ENCODE measurements at places on chromosomes 11 and 22.

DNA sequence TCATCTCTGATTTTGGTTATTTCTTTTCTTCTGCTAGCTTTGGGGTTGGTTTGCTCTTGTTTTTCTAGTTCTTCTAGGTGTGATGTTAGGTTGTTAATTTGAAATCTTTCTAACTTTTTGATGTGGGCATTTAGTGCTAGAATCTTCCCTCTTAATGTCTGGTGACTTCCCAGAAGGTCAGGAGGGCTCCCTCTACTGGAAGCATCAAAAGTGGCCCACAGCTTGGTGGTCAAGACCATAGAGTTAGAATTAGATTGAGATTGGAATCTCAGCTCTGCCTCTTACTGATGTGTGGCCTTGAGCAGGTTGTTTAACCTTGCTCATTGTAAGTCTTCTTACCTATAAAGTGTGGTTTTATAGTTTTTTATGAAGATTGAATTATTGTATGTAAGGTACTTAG, 99.3 kb downstream of the FDX1 start:
- DNase-seq = no peak

- no peak for DNase-seq
Measured at GRCh38 chr11:76674517-76675400, 4.2 kb upstream of the LRRC32 start.

DNA sequence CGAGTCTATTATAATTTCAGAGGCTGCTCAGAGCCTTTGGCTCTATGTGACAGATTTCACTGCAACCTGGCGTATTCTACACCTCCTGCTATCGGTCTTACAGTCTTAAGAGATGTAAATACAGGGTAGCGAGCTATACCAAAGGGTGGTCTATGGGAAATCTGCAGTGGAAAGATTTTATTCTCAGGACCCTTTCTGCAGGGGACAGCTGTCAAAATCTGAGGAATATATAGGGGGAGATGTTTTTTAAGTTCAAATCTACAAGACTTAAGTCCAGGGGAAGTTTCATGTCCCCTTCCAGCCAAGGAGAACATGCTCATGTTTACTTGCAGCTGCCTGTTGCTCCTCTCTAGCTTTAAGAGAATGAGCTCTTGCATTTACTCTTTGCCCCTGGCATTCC, 62.7 kb downstream of the MICAL2 start:
- no peak for DNase-seq

- no peak for DNase-seq
Measured at GRCh38 chr11:130145311-130145812, 14.2 kb upstream of the ST14 start.

GRCh38 chr22:29113319-29113718, 40.5 kb downstream of the KREMEN1 start:
- no peak for DNase-seq

- no peak for DNase-seq
Measured at GRCh38 chr11:73405146-73405510, 28.9 kb downstream of the RELT start.

DNA sequence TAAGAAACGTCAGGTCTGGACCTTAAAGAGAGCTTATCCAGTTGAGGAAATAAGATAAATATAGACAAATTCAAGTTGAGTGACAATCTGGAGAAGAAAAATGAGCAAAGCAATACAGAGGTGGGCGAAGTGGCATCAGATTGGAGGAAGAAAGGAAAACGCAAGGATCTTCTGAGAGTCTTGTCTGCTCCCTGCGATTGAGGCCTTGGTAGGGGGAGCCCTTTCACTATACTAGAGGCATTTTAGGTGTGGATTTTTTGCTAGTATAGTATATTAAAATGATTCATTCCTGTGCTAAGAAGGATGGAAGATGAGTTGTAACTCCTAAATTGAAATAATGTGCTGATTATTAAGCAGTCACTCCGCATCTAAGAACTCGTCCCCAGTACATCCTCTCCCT, 8.1 kb downstream of the NUP50 start:
- no peak for DNase-seq

GRCh38 chr11:46729110-46730027, 10.4 kb downstream of the F2 start:
- DNase-seq = no peak

- no peak for DNase-seq
Measured at GRCh38 chr11:123006860-123007542, 25.4 kb upstream of the BSX start.

DNA sequence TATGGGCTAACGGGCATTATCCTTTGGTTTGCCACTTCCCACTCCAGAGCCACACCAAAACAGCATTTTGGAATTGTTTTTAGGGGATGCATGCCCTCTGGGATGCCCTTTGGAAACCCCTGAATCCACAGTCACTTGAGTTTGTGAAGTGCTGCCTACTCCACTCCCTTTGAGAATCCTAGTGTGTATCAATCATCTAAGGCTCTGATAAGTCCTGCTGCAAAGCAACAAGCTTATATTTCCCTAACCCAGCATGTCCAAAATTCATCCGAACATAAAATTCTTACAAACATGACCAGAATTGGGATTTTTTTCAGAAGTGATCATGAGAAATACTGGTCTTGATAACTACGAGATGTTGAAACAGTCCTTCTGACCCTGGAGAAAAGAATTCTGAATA, 387.9 kb downstream of the MN1 start:
- DNase-seq = no peak

- no peak for DNase-seq
Measured at GRCh38 chr11:117229931-117230285, 2.0 kb downstream of the PCSK7 start.

DNA sequence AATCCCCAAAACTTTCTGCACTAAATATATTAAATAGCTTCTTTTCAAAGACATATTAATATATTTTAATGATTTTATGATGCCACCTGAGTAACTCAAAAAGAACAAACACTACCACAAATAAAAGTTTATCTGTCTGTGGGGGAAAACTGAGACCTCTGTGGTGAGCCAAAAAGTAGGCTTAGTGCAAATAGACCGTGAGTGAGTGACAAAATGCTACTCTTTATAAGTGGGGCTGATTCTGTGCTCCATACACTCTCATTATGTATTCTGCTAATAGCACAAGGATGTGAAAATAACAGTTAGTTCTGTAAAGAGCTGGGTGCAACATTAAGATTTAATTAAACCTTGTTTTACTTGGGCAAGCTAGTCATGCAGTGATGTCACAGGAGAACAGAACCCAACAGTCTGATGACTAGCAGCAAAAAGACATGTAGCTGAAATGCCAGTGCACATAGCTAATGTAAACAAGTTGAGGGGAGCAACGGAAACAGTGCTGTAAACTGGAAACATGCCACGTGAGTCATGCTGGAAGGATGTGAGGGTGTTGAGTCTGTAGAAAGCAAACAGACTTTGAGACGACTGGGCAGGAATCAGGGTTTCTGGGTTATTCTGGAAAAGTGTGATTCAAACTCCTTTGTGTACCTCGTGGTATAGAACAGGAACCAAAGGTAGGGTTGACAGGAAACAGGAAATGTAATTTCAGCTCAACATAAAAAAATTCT, 1130.4 kb downstream of the LRRC4C start:
- DNase-seq = peak; percentile 29

GRCh38 chr11:106398502-106399075, 321.1 kb downstream of the AASDHPPT start:
- no peak for DNase-seq

- no peak for DNase-seq
Measured at GRCh38 chr11:70747285-70747684, 349.0 kb downstream of the CTTN start.

DNA sequence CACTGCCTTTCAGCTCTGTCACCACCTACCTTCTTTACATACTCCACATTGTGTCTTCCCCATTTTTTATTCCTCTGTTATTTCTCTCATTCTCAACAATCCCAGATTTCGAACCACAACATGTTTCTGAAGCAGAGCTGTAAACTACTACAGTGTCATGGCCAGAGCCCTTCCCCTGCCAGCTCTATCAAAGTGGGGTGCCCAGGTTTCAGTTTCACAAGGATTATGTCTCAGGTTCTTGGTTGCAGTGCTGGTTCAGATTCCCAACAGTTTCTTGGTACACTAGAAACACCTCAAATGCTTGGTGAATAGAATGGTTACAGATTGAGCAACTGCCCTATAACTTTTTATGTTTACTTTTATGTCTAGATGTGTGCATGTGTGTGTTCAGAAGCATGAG, 172.7 kb upstream of the MTNR1B start:
- DNase-seq = no peak

DNA sequence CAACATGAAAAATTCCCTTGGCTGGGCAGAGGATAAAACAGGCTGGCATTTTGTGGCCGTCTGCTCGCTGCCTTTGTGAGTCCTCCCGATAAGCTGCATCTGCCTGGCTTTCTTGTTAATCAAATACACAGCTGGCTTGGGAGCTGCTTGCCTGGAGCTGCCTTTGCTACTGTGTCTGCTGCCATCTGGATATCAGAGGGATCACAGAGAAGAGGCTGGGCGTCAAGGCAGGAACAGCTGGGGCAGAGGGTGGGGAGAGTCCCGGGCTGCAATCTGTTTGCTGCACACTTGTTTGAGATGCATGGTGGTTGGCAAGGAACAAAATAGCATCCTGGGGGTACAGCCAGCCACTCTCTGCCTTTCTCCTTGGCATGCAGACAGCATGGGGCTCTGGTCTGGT, 36.0 kb downstream of the COMMD9 start:
- DNase-seq = no peak

DNA sequence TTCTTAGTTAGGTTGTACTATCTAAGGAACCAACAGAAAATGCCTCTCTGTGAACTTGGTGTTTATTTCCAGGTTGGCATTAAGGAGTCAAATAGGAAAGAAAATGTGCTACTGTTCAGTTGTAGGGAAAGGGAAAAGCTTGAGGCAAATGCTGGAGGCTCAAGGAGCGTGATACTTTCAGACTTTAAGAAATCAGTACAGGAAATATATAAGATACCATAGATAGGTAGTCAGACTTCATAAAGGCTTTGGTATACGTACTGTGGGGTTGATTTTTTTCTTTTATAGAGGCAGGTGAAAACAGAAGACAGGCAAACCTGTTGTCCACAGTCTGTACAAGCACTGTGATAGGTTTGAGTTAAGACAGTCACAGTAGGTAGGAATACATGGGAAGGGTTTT, 30.8 kb downstream of the EP300 start:
- no peak for DNase-seq

- DNase-seq = no peak
Measured at GRCh38 chr22:36660510-36660840, 43.1 kb downstream of the CACNG2 start.

DNA sequence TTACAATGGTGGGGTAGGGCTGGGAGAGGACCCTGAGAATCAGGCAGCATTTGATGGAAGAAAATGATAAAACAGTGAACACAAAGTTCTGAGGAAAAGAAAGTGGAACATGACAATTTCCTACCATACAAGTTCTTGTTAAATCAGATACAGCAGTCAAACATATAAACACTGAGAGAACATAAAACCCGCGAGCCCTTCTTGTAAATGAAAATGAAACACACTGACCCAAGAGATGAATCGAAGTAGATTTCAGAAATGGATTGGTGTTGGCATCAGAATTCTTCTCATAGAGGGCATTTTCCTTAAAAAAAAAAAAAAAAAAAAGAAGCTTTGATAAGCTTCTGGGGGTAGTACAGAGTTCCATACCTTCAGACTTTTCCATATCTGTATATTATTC, 134.7 kb upstream of the TMEM45B start:
- no peak for DNase-seq

- DNase-seq = no peak
Measured at GRCh38 chr11:9263840-9264315, 1.3 kb downstream of the DENND5A start.

DNA sequence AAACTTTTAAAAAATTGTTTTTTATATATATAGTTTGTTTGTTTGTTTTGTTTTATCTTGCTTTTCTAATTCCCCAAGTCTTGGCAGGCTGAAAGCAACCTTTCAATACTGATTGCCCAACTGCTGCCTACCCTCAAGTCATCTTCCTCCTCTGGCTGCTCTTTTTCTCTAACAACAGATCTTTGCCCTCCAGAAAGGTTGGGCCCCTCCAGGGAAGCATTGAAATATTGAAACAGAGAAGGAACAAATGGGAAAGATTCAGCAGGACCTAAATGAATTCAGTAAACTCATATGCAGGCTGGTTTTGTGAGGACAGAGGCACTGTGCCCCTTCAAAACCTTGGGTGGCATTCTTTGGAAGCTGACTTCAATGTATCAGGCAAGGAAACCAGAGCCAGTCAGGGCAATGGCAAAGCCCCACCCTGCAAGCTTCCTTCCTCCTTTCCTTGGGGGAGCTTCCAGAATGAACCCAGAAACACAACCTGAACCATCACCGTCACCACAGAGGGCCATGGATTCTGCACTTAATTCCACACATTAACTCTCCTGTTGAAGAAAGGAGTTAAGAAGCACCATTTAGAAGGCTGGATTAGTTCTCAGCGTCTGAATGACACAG, 815 bp upstream of the MS4A6A start:
- DNase-seq = no peak

GRCh38 chr11:12174477-12175143, 64.2 kb downstream of the MICAL2 start:
- DNase-seq = no peak

DNA sequence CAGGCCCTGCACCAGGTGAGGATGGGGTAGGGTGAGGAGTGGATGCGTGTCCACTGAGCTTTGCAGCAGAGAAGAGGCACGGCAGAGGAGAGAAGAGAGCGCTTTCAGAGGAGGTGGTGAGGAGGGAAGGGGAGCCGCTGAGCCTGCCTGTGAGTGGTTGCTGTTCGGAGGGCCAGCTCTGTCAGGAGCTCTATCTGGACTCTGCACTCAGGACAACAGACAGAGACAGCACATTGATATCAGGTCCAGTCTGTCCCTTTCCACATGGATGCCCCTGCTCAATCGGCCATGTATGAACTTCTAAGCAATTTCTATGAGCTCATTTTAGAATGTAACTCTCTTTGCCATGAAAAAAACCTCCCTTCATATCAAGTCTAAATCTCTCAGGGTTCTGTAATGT, 158.6 kb downstream of the KIRREL3 start:
- no peak for DNase-seq

- no peak for DNase-seq
Measured at GRCh38 chr11:34072832-34073231, 21.3 kb downstream of the CAPRIN1 start.

- no peak for DNase-seq
Measured at GRCh38 chr11:44562845-44563460, 2.5 kb upstream of the CD82 start.

- DNase-seq = peak; percentile 95
Measured at GRCh38 chr11:75593286-75593915, 31.3 kb downstream of the SERPINH1 start.

DNA sequence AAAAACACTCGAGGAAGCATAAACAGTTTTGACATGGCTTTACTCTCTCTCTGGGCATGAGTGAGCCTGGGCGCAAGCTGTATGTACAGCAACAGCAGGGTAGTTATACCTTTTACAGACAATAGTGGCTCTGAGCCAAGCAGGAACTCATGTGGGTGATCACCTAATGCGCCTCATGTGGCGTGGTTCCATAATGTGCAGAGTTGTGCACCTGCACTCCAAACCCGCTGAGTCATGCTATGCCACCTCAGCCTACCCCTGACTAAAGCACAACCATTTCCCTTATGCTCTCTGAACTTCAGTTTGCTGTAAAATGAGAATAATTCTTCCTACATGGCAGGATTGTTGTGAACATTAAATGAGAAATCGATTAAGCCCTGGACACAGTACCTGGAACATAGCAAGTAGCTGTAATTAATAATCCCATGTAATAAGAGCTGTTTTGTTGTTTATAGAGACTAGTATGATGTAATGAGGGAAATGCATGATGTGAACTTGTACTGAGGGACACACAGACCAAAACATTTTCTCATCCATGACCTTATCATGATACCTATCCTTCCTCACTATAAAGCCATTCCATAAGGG, 71.6 kb downstream of the CCDC34 start:
- no peak for DNase-seq

Measured in NCI-H1092 treated with DMSO at 0.1 percent for 48 hours (cell line).